HL-60 (cell line): ENCODE measurements at places on chromosomes 7 and 10.
A peak's percentile ranks its signal among the peaks of the same experiment; 100 is the strongest.

DNA sequence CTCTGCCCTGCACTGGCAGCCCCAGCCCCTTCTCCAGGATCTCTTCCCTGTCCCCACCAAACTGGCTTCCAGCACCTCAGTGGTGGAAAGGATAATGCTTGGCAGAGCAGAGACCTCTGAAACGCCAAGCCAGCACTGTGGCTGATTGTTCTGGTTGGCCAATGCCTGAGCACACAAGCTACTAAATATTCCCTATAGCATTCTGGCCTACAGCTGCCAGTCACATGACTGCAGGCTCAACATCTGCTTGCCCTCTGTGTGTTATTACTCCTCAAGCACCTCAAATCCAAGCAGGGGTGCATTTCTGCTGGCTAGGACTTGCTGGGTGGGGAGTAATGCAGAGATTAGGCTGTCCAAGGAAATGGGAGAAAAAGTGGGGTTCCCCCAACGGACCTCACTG, 6.1 kb downstream of the TBATA start:
- DNase-seq: no peak

GRCh38 chr10:51993475-51993874, 294.1 kb upstream of the CSTF2T start:
- no peak for DNase-seq

DNA sequence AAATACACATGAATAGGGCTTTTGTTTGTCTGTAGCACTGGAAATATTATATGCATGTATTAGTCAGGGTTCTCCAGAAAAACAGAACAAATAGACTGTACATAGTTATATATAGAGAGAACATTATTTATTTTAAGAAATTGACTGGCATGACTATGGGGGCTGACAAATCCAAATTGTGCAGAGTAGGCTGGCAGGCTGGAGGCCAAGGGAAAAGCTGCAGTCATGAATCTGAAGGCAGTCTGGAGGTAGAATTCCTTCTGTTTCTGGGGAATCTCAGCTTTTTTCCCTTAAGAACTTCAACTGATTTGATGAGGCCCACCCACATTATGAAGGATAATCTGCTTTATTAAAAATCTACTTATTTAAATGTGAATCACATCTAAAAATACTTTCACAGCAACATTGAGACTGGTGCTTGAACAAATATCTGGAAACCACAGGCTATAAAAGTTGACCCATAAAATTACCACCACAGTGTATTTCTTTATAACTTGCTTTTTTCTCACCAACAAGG, 344.2 kb upstream of the KIAA1217 start:
- DNase-seq: no peak

DNA sequence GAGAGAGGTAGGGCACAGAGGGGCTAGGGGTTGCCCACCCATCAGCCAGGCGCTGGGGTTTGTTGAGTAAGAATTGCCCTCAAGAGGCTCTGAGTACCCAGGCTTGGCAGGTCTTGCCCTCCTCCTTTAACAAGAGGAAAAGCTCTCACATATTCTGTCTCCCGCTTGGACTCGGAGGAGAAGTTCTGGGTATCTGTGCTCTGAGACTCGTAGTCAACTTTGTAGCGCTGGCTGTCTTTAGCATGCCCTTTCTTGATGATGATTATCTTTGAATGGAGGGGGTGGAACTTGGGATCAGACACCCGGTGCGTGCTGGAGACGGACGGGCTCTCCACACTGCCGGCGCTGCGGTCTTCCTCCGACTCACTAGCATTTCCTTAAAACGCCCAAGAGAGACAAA, 4.0 kb downstream of the IGFBP3 start:
- DNase-seq: no peak

DNA sequence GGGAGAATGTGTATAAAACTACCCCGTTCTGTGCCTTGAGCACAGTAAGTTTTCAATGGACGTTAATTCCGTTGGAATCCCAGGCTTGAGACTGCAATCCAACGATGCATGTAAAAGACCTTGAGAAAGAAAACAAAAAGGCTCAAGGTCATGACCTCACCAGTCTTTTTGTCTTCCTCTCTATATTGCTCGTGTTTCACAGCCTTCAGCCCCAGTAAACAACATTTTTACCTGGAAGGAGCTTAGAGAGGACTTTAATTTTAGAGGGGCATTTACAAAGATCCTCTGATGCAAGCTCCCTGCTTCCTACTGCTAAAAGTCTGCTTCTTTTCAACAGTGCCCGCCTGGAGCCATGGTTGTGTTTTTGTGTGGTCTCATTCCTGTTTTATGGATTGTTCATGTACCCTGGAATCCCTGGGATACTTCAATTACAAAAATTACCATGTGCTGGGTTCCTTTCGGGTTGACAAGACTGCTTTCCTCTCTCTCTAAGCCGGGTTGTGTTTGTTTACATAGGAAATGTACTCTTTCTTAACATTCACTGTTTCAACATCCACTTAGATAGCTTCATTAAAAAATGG, 320.1 kb upstream of the NFE2L3 start:
- no peak for DNase-seq

DNA sequence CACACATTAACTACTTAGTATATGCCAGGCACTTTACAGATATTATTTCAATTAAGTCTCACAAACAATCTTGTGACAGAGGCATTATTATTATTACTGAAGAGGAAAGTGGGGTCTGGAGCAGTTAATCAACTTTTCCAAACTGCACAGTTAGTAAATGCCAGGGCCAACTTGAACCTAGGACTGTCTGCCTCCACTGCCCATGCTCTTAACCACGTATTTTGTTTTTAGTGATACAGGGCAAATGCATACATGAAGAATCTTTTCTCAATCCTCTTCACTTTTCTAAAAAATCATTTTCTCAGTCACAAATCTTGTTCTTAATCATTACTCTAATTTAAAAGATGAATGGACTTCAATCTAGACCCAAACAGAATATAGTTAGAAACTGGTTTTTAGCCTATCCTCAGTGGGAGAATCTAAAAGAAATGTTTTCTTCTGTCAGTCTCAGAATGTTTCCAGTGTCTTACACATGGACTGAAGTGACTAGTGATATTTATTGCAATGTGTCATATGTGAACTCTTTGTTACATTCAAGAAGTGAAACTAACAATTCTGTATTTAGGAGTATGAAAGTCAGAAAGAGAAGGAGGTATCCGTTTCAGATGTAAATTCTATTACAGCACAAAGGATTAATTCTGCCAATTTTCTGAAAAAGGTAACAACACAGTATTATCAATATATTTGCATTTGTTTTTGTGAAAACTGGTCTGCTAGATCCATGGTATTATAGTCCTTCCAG, 55.5 kb upstream of the CCNJ start:
- no peak for DNase-seq

- DNase-seq: no peak
These were observed 129.0 kb downstream of the MARCHF5 start for GRCh38 chr10:92419740-92420545.

DNA sequence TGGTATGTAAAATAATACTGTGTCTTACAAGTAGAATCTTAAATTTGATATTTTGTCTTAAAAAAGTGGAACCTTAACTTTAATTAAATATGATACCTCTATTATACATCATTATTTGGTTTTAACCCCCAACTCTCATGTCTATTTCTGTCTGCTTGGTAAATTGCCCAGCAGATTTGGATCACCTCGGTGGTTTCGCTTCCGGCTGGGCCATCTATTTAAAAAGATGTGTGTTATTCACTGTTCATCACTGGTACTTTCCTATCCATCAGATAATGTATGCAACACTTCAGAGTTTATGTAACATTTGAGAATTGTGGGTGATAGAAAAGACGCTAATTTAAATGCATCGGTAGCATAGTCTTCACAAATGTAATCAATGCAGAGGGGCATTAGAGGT, 119.7 kb downstream of the SND1 start:
- DNase-seq: no peak

GRCh38 chr7:41467596-41467995, 235.3 kb downstream of the INHBA start:
- no peak for DNase-seq

DNA sequence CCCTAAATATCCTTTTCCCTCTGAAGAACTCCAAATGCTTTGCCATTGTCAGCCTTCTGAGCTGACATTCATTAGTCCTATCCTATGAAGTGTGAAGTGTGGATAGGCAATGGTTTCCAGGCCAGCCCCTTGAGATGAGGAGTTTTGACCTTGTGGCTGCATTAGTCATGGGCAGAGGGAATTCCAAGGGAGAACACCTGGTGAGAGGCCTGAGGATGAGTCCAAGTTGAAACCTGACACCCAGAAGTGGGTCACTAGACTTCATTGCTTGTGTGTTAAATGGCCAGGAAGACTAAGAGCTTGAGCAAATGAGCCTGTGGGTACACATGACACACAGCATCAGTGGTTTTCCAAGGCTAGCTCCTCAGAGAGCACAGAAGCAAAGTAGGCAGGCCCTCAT, 260.8 kb downstream of the SKAP2 start:
- no peak for DNase-seq

DNA sequence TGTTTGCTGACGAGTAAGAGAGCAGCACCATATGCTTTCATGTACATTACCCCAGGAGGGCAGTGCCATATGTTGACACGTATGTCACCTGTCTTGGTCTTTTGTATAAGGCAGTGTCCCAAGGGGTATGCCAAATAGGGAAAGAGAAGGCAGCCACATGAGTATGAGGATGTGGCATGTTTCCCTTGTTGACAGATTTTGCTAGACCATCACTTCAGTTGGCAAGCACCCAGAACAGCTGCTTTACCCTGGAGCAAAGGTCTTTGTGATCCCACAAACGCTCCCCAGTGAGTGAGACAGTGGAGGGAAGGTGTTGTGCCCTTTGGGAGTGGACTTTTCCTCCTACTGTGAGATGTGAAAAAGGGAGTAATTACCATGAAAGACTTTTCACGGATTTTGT, 350.1 kb downstream of the ETV1 start:
- no peak for DNase-seq

DNA sequence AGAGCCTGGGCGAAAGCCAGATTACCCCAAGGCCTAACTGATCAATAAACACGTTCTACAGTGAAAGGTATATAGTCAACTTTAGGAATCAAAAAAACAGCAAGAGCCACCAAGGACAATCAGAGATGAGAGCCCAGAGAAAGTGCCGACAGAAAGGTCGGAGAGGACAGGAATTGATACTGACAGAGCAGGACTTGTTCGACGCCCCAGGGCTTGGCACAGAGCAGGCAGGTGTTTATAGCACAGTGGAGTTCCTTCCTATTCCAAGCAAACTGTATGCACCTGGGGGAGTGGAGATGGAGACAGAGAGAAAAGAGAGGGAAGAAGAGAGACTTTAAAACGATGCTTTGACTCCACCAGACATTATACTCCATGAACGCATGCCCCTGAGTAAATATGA, 39.5 kb downstream of the PPP1R3C start:
- no peak for DNase-seq

GRCh38 chr7:118311121-118311836, 86.8 kb downstream of the ANKRD7 start:
- peak; percentile 95 for DNase-seq

- DNase-seq: peak; percentile 57
These were observed 2.8 kb downstream of the PKD1L1 start for GRCh38 chr7:47945261-47946015.

DNA sequence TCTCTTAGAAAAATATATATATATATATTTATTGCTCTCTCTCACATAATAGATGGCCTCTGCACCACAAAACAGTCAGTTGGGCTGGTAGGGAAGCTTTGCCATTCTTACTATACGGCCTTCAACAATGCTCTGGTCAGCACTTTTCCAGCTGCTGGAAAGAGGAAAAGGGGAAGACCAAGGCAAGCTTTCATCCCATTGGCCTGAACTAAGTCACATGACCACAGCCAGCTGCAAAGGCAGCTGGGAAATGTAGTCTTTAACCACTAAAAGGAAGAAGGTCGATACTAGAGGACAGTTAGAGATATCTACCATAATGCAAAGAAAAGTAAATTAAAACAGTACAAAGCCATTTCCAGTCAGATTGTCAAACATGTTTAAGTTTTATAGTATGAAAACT, 58.4 kb upstream of the MACROH2A2 start:
- DNase-seq: peak; percentile 11

DNA sequence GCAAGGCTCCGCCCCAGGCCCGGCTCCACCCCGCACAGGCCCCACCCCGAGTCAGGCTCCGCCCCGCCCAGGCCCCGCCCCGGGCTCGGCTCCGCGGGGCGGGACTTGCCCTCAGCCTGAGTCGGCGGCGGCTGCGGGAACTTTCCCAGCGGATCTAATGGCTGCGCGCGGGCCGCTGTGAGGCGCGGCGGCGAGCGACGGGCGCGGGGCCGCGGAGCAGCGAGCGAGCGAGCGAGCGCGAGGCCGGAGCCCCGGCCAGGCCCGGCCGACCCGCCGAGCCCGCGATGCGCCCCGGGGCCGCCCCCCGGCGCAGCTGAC, at the start of gene INPP5A:
Gene INPP5A (plus strand): TSS at position 104 of the 318 bp plus-strand sequence. CDS start 310 bp downstream, outside the sequence.
- DNase-seq: no peak

DNA sequence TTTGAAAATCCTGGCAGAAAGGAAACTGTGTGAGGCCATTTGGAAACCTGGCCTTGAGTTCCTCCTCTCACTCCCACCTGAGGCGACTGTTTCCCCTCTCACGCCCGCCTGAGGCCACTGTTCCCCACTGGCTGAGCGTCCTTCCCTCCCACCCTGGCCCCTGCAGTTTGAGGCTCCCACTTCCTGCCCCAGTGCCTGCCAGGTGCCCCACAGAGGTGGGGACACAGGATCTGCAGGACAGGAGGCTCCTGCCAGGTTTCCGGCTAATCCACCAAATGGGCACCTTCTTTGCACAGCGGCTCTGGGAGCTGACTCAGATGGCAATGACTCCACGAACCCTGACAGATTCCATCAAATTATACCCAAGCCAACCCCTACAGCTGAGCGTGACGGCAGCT, 24.3 kb upstream of the LARP4B start:
- no peak for DNase-seq

DNA sequence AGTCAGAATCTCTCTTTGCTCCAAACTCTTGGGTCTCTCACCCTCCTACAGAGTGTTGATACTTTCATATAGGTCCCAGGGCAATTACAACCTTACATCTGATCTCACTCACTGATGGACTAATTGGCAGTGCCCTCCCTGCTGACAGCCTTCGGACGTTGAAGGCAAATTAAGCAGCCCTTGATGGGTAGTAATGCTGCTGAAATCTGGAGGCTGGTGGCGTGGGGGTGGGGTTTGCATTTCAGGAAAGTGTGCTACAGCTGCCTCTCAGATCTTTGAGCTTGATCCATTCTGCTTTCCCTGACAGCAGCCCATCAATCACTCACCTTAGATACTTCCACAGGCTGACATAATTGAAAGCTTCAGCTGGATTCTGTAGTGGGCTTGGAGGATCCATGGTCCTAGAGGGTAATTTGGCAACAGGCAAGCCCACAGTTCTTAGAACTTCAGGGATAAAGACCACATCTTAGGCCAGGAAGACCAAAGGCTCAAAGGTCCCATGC, 349.1 kb upstream of the PODXL start:
- DNase-seq: no peak

GRCh38 chr7:19061331-19061730, 56.1 kb downstream of the TWIST1 start:
- DNase-seq: no peak

DNA sequence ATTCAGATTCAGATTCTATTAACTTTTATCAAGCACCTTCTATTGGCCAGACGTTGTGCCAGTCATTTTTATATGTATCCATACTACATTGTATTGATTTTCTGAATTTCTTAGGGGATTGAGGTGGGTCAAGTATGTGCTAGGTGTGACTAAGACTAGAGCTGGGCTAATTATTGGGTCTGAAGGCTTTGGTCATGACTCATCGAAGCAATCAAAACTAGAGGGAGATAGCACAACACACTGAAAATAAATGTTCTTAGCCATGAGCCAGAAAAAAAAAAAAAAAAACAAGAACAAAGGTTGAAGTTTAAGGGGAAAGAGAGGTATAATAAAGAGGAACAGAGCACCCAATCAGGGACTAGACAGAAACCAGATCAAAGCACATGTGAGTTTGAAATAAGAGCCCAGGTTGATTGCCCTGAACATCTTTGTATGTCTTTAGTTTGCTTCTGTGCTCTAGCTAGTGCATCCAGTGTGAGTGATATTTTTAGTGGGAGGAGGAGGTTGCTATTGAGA, 171.6 kb upstream of the FOXP2 start:
- no peak for DNase-seq
